H9 (cell line): ENCODE measurements at places on chromosomes 7 and 10.

GRCh38 chr10:62384057-62384446, 9.9 kb downstream of the ZNF365 start:
- DNase-seq: no peak

GRCh38 chr10:368579-369220, 233.4 kb downstream of the ZMYND11 start:
- DNase-seq: no peak

DNA sequence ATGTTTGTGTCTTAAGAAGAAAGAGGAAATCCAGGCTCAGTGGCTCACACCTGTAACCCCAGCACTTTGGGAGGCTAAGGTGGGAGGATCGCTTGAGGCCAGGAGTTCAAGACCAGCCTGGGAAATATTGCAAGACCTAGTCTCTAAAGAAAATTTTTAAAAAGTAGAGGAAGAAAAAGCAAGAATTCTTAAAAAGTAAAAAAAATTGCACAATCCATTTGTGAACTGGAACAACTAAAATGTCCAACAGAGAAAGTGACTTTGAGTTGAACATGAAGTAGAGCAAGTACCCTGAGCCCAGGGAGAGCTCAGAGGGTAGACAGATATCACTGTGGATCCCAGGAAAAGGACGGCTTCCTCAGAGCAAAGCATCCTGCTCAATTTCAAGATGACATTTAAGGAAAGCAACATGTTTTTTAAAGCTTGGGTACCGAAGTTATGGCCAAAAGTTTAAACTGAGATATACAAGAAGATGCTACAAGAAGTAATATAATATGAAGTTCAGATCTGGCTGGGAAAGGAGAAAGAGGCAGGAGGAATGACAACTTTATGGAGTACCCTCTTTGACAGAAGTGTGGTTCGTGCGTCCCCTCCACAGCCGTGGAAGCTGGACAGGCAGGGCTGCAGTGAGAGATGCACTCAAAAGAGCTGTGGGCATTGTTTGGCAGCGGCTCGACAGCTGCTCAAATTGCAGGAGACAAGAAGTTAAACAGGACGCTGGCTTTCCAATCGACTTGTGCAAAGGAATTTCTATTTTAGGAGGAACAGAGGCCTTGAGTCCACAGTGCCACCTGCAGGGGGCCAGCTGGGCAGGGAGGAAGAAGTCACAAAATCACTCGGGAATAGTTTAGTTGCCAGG, 201.3 kb downstream of the JCAD start:
- peak; percentile 55 for DNase-seq

DNA sequence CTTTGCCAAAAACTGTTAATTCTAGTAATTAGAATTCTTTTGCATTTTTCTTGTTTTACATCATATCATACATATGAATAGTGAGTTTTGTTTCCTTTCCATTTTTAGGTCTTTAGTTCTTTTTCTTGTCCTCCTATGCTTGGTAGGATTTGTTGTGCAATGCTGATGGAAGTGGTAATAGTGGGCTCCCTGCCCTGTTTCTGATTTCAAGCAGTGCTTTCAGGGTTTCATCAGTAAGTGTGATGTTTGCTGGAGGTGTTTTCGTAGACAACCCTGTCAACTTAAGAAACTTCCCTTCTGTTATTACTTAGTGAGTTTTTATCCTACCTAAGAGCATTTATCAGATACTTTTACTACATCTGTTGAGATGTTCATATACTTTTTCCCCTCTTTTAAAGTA, 50.5 kb downstream of the CSGALNACT2 start:
- no peak for DNase-seq

- no peak for DNase-seq
Observed at GRCh38 chr10:62463364-62463763, 89.2 kb downstream of the ZNF365 start.

DNA sequence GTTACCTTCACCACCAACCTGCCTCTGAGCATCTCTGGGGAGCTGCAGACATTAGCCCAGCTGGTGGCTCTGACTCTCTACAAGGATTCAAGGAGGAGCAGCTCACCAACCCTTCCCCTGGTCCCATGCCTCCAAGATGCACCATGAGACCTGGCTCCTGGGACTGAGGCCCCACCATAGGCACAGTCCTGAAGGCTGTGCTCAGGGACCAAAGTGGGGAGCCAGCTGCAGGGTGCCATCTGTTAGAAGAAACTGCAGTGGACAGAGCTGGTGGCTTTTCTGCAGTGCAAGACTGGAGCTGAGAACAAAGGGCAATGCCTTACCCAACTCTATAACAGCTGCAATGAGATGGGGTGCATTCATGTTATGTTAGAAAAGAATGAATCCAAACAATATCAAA, 581.6 kb downstream of the TCERG1L start:
- DNase-seq: no peak

GRCh38 chr10:131810036-131810804, 90.6 kb upstream of the PPP2R2D start:
- DNase-seq: peak; percentile 25

DNA sequence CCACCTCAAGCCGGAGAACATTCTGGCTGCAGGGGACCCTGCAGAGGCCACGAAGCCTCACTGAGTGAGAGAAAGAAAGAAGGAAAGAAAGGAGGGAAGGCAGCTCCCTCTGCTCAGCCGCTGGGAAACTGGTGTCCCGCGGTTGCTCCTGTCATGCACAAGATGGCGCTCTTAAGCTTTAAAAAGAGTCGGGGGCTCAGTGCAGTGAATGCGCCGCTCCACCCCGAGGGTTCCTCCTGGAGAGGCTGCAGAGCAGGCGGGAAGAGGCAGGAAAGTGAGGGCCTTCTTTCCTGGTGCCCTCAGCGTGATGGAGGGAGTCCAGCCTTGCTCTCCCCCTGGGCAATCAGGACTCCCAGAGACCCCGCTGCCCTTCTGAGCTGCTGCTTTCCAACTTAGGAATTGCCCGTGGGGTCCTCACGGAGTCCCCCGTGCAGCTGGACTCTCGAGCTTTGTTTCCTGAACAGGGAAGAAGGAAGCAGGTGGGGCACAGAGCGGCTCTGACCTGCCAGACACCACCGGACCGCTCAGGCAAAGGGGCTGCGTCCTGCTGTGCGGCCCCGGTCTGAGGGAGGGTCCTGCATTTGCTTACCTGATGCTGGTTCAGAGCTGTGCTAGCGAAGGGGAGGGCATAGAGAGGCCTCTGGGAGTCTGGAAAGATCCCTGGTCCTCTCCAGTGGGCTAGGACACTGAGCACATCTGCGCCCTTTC, 141.9 kb upstream of the MKI67 start:
- DNase-seq: peak; percentile 89

DNA sequence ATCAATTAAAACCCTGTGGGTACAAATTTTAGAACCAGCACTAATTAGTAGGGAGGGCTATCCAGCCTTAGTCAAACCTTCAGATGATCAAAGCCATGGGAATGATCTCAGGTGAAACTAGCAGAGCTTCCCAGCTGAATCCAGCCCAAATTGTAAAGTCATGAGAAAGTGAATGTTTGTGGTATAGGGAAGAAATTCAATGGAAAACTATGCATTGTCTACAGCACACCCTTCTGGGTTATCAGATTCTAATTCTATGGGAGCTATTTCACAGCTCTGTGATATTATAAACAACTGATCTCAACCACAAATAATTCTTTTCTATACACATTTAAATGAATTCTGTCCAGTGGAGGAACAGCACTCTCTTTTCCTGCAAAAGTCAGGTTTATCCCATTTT, 24.6 kb upstream of the BMPER start:
- DNase-seq: no peak
